HT-29 (cell line): ENCODE measurements at places on chromosomes 5 and 9.
A peak's percentile ranks its signal among the peaks of the same experiment; 100 is the strongest.

DNA sequence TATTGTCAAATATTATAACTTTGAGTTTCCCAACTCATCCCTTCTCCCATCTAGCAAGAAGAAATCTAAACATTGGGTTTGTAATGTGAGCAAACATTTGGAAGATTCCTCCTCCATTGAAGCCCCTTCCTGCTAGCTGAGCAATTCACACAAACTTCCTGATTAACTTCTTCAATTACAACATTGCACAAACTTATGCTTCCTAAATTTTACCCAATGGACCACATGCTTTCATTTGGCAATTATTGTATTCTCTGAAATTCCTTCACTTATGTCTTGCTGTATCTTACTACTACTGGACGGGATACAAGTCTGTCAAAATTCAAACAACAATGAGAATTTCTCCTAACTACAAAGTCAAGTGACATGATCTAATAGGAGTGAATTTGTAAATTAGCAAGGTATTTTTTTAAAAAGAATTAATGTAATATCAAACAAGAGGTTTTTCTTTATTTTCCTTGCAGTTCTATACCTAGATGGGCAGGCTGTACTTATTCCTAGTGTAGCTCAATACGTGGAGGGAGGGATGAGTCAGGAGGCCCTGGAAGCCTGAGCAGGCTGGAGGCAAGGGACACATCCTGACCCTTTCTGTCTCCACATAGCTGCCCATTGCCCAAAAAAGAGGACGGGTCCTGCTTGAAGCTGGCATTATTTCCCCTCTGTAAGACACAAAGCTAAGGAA, 11.8 kb upstream of the IFNW1 start:
- no peak for DNase-seq

DNA sequence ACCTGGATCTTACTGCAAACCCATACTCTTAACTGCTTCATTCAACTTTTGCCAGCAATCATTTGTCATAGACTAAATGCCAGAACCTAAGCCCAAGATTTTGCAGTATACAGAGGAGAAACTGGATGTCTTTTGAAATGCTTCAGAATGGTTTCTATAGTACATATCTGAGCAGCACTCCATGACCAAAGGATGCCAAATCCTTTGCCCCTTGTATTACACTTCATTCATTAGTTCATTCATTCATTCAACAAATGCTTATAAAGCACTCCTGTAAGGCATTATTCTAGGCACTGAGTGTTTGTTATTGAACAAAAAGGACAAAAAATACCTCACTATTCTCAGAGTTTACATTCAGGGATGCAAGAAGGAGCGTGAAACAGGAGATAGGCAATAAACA, 119.9 kb downstream of the SLC1A3 start:
- DNase-seq = no peak

- DNase-seq = no peak
Measured at GRCh38 chr9:72029986-72030385, 30.4 kb downstream of the C9orf57 start.

GRCh38 chr5:169307646-169308045, 6.7 kb upstream of the SLIT3 start:
- no peak for DNase-seq

DNA sequence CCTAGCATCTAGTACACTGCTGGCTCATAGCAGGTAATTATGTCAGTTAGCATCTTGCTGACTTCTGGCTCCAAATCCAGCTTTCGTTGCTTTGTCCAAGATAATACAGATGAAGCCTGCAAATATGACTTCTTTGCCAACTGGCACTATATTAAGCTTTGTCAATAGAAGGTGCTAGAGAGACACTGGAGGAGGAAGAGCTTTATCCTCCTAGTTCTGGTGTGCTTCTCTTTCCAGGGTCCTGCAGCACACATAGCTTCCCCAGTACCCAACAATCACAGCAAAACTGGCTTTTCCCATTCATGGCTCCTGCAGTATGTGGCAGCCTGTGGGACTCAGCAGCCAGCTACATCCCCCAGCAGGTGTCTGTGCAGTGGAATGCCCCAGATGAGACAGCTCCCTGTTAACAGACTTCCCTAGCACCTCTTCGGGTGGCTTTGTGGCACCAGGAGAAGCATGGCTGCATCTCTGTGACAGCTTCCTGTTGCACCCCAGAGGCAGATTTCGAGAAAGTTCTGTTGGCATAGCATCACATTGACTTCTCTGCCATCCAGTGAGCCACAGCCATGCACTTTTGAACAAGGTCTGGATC, 147.8 kb downstream of the OXCT1 start:
- DNase-seq = no peak

- peak; percentile 35 for DNase-seq
Measured at GRCh38 chr5:35815089-35815936, 41.4 kb upstream of the IL7R start.

- no peak for DNase-seq
Measured at GRCh38 chr9:135033487-135033886, 54.0 kb upstream of the OLFM1 start.

- DNase-seq = peak; percentile 63
Measured at GRCh38 chr9:36781533-36781932, 208.8 kb downstream of the MELK start.

- DNase-seq = peak; percentile 36
Measured at GRCh38 chr9:123686131-123686828, 243.6 kb downstream of the DENND1A start.
